M059J (cell line): ENCODE measurements at places on chromosomes 4 and X.

DNA sequence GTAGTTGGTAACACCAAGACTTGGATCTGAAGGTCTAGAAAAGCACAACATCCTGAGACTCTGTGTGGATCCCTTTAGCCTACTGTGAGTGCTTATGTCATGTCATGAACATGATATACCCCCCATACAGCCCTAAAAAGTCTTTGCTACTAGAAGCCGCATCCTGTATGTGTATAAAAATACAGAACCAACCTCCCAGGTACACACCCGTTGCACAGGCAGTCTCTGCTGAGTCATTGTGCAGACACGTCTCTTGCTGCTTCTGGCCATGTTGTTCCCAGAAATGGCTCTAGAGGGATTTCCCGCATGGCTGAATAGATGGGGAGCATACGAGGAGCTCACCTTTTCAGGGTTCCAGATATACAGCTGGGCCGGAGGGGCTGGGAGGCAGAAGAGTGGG is 93.3 kb downstream of the MAMLD1 start:
- peak; percentile 57 for DNase-seq

- no peak for DNase-seq
These were observed 219.9 kb upstream of the PACRGL start for GRCh38 chr4:20480165-20480947.

DNA sequence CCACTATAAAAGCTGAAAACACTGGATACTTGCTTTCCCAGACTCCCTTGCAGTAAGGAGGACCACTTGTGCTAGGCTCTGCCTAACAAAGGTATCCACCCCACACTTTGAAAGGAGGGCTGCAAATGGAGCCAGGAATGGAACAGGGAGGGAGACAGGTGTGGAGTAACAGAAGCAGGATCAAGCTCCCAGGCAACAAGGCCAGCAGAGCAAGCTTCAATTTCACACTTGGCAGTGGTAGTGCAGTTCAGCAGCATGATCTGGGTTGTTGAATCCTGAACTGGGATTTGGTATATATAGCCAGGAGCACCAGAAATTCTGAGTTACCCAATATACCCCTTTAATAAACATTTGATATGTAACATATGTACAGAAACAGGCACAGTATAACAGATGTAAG is 9.8 kb downstream of the LAMP2 start:
- no peak for DNase-seq

- no peak for DNase-seq
These were observed 28.0 kb downstream of the CCNG2 start for GRCh38 chr4:77184974-77185373.

DNA sequence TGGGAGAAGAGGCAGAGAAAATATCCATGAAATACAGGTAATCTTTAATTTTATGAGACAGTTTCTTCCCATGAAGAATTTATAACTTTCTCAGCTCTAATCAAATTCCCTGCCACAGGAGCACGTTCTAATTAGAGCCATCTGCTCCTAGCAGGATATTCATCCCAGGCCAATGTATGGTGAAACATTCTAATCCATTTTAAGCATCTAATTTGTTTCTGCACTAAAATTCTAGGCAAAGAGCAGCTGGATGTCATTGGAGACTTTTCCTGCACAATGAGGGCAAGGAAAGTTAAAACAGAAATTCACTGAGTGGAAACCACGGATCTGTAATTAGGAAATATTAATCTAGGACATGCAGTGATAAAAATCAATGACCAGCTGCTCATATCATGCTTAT is 107.7 kb upstream of the ZFP42 start:
- no peak for DNase-seq

- no peak for DNase-seq
These were observed 125.0 kb downstream of the TEX13C start for GRCh38 chrX:125444659-125445058.

- DNase-seq = peak; percentile 85
These were observed 20.7 kb downstream of the HHIP start for GRCh38 chr4:144666539-144667175.

DNA sequence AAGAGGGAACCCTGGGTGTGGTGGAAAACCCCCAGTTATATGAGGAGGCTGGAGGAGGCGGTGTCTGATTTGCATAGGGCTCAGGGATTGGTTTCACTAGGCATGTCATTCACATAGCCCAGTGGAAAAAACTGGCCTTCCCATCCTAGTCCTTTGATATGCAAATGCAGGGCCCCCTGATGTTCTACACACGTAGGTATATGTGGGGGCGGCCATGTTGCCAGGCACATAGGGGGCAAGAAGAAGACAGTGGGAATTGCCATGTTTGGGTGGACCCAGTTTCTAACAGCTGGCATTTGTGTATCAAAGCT is 34.0 kb upstream of the ENPP6 start:
- no peak for DNase-seq

GRCh38 chr4:68462691-68463090 is 15.4 kb downstream of the TMPRSS11E start:
- no peak for DNase-seq

DNA sequence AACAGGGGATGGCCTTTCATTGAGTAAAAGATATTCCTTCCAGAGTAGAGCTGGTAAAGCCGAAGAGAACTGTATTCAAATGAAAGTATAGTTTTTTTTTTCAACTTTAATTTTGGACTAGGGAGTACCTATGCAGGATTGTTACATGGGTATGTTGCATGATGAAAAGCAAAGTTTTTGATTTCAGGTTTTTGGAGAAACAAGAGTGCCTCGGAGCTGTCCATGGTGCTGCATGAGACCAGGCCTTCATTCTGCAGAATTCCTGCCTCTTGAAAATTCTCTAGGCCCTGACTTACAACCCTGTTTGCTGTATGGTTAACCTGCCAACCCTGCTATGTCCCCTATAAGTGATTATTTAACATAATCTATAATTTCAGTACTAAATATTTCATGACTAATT is 1065.7 kb upstream of the FTHL17 start:
- peak; percentile 1 for DNase-seq

- no peak for DNase-seq
These were observed 178.4 kb upstream of the IRS4 start for GRCh38 chrX:108914791-108915190.

- DNase-seq = peak; percentile 35
These were observed 13.0 kb downstream of the DKC1 start for GRCh38 chrX:154775419-154776349.

GRCh38 chrX:106927023-106927422 is 6.8 kb downstream of the CLDN2 start:
- no peak for DNase-seq

GRCh38 chr4:52892880-52893279 is 30.8 kb downstream of the RASL11B start:
- no peak for DNase-seq

GRCh38 chr4:173535957-173536356 is 5.9 kb upstream of the HAND2 start:
- DNase-seq = no peak

GRCh38 chrX:39443240-39443639 is 642.0 kb downstream of the MID1IP1 start:
- DNase-seq = peak; percentile 4
